ENCODE measurements at places on chromosomes 2 and 18.

- DNase-seq, result no peak
Measured at GRCh38 chr2:237752761-237753165, 45.8 kb upstream of the RBM44 start.

DNA sequence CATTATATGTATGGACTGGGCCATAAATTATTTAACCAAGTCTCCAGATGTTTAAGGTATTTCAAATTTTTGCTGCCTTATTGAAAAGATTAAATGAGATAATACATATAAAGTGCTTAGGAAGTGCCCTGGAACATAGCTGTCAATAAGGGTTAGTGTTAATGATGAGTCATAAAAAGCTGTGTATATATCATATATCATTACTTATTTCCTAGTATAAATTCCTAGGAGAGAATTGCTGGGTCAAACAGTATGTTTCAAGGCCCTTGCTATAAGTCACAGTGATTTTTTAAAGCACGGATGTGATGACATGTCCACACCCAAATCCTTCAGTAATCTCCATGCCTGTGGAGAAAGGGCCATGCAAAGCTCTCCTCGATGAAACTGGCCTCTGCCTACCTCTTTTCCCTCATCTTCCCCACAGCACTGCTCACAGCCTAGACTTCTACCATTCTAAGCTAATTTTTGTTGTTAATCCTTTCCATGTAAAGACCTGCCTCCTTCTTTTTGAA is 8.5 kb downstream of the ZNF2 start:
- DNase-seq, result no peak

GRCh38 chr18:8011361-8011760 is 444.2 kb downstream of the PTPRM start:
- no peak for DNase-seq

DNA sequence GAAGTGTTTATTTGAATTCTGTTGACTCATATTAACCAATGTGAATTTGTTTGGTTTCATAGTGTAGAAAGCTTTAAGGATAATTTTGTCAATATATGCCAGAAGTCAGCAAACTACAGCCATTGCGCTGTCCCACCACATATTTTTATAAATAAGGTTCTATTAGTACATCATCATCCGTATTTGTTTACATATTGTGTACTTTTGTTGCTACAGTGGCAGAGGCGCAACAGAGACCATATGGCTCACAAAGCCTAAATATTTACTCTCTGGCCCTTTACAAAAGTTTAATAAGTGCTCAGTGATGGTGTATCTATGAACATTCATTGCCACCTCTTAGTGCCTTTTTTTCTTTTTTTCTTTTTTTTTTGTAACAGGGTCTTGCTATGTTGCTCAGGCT is 6.4 kb downstream of the ERLEC1 start:
- no peak for DNase-seq

DNA sequence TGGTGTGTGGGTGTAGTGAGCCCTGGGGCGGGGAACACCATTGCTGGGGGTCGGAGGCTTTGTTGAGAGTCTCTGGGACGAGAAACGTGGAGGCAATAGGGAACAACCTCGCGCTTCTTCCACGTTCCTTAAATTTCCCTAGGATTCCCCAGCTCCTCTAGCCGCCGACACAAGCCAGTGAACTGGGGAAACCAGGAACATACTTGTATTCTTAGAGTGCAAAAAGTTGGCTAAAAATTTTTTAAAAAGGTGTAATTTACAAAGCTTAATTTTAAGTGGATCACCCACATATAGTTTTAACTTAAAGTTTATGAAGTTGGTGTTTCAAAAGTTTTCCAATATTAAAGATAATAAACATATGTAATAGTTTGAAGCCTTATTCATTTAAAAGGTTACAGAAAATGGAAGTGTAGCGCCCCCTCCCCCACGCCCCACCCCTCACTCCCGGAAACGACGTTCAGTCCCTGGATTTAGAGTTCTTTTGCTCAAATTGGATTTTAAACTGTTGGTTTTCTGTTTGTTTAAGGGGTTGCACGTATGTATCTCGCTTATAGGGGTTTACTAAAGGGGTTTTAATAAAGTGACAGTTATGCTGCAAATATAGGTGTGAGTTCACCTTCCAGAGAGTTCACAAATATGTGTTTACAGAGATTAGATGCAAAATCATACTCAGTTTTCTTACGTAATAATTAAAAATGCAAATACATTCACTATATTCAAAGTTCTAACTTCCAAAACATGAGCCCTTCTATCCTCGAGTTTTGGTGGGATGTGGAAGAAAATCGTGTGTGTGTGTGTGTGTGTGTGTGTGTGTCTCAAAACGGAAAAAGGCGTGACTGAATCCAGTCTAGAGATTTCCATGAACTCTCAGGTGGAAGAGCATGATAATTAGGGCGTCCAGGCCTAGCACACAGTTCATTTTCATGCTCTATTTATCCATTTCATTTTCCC is 872 bp downstream of the DSG2 start:
- no peak for DNase-seq

DNA sequence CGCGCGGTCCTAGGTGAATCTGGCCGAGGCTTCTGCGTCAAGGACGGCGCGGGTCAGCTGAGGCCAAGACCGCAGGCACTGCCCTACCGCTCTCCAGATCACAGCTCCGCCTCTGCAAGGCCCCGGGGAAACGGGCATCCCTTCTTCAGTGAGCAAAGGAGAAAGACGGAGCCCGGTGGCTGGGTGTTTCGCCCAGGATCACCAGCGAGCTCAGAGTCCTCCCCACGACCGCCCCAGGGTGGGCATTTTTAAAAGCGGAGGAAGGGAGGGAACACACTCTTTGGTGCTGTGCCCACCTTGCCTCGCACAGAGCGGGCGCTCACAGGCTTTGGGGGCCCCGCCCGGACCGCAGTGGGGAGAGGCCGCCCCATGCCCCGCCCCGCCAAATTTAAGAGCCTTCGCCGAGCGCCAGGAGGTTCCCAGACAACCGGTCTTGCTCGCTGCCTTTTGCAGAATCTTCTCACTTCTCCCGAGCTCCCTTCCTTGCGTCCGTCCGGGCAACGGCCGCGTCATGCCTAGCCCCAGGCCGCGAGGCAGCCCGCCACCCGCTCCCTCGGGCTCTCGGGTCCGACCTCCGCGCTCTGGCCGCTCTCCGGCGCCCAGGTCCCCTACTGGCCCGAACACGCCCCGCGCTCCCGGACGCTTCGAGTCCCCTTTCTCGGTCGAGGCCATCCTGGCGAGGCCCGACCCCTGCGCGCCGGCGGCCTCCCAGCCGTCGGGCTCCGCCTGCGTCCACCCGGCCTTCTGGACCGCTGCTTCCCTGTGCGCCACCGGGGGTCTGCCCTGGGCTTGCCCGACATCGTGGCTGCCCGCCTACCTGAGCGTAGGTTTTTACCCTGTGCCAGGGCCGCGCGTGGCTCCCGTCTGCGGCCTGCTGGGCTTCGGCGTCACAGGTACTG is at the start of gene NOTO:
TSS of gene NOTO (plus strand) at position 419 of the 899 bp plus-strand sequence. CDS start at position 512, 93 bp downstream.
- no peak for DNase-seq

DNA sequence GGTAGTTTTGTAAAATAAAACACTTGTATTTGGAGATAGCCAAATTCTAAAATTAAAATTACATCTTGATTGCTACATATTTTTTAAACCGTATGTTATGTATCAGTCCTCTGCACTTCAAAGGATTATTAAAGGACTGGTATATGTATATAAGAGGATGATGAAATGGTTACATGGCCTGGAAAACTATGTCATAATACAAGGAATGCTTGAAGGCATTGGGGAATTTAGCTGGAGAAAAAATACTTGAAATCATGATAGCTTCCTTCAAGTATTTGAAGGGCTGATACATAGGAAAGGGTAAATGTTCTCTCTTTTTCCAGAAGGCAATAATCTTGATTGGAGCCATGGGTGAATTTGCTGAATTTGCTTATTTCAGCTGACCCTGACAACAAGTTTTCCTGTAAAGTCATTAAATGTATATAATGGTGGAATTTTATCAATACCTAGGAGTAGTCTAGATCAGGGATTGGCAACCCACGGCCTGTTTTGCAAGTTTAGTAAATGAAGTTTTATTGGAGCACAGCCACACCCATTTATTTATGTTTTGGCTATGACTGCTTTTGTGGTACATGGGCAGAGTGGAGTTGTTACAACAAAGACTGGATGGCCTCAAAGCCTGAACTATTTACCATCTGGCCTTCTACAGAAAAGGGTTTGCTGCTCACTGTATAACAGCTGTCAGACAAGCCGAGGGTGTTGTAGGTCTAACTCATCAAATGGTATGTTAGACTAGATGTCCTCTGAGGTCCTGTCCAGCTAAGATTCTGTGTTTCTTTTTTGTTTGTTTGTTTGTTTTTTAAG is 34.4 kb downstream of the ACYP2 start:
- DNase-seq, result no peak

GRCh38 chr2:66434679-66435548 is at the start of gene MEIS1:
TSS of gene MEIS1 (plus strand) at chr2:66435125. CDS start at chr2:66435857, 732 bp downstream.
- DNase-seq, result peak; percentile 92

DNA sequence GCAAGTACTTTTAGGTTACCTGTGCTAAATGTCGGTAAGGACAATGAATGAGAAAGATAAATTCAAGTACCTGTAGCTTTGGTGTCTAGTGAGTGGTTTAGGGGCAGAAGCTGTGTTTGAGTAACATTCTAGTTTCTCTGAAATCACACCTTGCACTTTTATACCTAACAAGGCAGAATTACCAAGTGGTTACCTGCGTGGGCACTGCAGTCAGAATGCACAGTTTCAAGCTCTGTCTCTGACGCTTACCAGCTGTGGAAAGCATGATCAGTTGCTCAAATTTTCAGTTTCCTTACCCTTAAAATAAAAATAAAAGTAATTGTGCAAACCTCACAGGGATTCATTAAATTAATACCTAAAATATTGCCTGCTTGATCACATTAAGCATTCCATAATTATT is 846.9 kb upstream of the VRK2 start:
- no peak for DNase-seq

DNA sequence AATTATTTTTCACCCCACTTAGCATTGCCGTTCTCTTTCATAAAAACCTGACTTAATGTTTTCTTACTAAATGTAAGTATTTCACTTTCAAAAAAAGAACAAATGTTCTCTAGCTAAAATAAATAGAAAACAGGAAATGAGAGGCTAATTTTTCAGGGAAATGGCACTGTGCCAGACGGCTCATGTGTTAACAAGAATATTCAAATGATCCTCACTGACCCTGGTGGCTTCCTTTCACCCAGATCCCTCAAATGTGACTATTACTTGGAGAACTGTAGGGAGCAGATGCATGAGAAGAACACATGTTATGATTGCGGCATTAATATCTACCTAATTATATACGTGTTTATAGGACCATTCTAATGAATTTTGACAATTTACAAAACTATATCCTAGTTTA is 827.7 kb downstream of the SOCS6 start:
- DNase-seq, result no peak

- DNase-seq, result no peak
Measured at GRCh38 chr18:73945130-73945792, 202.4 kb downstream of the FBXO15 start.

GRCh38 chr2:7280790-7281189 is 363.6 kb downstream of the RNF144A start:
- DNase-seq, result no peak

DNA sequence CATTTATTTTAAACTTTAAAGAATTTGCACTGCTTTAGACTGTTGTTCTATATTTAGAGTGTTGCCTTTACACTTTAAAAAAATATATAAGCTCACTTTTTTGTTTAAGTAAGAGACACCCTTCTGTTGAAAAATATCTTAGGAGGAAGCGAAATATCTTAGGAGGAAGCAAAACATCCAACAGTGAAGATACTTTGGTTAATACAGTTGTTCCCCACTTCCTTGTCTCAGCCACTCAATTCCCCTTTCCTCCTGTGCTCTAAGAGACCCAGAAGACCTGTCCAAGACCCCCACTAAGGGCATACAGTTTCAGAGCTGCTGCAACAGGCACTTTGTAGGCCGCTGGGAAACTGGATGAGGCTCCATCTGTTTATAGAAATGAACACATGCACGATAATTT is 5.7 kb downstream of the SERPINB8 start:
- DNase-seq, result no peak

DNA sequence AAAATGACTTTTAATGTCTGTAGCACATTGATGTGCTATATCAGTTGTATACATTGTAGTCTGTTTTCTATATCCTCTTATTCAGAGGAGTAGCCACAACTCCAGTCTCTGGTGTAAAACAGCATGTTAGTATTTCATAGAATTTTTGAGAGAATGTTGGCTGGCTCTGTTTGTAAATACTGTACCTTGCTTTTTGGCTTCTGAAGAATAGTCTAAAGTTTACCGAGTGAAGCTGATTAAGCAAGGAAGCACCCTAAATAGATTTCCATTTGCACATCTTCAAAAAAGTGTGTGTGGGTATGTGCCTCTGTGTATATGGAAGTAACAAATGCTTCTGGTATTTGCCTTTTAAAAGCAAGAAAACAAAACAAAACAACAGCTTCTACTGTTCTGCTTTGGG is 50.5 kb downstream of the MAP4K4 start:
- DNase-seq, result no peak

- no peak for DNase-seq
Measured at GRCh38 chr2:49901202-49902065, 747.1 kb upstream of the FSHR start.

DNA sequence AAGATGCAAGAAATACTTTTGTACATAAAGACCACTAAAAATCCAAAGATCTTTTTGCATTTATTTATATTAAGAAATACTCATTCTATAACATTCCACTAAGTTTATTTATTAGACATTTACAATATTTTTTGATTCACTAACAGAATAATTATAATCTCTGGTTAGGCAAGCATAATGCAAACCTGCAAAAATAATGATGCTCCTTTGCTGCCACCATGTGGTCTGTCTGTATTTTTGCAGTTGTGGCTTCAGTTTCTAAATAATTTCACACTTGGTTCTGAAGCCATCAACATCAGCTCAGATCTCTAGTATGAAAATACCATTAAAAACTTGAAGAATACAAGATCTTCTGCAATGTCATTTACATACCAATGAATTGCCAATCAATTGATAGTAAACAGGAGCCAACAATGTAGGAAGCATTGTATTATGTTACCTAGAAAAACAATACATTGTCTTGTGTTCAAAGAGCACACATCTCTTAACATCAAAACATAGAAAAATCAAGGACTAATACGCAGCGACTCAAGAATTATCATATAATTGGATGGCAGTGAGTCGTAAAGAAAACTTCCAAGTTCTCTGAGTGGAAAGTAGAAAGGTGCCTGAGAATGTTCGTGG is 28.8 kb upstream of the WDR75 start:
- no peak for DNase-seq

DNA sequence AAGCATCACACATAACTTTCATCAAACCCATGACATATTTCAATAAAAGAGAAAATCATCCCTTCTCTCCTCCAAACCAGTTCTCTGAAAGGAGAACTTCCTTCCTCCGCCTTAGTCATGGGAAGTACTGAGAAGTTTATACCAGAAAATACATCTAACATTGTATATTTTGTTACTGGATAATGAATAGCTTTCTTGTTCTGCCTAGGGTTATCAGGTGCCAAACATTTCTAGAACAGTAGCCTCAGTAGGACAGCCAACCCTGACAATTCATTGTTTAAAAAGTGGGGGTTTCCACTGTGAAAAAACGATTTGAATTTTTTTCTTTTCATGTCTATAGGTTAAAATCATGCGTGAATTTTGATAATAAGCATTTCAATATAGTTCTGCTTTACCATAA is 16.0 kb upstream of the DAW1 start:
- DNase-seq, result no peak
